ENCODE measurements at places on chromosomes 6 and 20.

DNA sequence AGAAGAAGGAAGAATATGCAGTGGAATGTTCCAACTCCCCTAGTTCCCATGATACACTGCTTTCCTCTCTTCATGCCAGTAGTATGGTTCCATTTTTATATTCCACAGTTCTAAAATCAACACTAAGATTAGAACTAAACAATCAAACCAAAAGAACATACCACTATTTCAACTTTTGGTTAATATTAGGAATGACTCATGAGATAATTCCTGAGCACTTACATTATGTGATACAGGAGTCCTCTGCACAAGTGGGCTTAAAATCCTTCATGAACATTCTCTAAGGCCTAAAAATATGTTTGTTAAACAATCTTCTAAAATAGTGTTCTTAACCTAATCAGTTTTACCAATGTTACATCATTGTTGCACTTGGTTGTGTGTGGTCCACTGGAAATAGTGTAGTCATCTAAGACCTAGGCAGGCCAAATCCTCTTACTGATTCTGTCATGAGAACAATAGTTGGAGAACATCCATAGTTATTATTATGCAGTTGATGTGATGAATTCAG lies 30.3 kb upstream of the RCAN2 start:
- no peak for DNase-seq

DNA sequence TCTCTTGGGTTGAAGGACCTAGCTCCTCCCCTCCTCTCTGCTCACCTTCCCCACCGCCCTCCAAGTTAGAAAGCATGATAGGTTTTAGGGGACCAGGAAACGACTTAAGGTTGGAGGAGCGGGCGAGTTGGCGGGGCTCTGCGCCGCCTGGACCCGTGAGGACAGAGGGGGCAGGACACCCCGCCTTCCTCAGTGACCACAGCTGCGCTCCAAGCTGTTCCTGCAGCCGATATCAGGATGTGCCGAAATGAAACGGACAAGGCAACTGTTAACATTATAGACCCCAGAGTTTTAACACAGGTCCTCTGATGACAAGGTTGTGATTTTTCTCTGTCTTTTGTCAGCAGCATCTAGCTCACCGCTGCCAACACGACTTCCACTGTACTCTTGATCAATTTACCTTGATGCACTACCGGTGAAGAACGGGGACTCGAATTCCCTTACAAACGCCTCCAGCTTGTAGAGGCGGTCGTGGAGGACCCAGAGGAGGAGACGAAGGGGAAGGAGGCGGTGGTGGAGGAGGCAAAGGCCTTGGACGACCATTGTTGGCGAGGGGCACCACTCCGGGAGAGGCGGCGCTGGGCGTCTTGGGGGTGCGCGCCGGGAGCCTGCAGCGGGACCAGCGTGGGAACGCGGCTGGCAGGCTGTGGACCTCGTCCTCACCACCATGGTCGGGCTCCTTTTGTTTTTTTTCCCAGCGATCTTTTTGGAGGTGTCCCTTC lies at the start of gene GRM1:
Gene GRM1 (plus strand): TSS at position 212 of the 722 bp plus-strand sequence. CDS start 456 bp downstream, at position 668.
- DNase-seq, result no peak

DNA sequence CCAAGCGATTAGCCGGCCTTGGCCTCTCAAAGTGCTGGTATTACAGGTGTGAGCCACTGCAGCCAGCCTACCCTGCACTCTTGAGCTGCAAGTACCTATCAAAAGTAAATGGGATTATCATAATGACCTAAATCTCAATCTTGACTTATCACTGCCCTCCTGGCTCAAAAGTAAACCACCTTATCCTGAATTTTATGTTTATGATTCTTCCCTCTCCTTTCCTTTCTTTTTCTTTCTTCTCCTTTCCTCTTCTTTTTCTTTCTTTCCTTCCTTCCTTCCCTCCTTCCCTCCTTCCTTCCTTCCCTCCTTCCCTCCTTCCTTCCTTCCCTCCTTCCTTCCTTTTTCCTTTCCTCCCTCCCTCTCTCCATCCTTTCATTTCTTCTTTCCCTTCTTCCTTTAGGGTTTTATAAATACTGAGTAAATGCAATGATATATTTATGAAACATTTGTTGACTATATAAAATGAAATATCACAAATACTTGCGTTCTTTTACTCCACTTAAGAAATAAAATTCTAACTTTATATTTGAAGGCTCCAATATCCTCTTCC lies 21.0 kb downstream of the SPATS1 start:
- no peak for DNase-seq

DNA sequence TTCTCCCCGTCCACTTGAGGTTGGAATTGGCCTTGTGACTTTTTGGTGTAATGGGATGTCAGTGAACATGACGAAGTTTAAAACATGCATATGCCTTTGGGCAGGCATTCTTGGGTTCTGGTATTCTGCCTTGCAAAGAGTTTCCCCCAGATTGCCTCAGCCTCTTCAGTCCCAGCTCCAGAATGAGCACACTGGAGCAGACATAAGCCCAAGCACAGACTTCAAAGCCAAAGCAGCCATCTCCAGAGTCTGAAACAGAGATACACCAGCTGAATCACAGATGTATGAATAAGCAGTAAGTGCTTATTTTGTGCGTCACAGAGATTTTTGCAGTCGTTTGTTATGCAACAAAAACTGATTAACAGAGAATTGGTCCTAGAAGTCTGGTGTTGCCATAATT lies 546.0 kb downstream of the FRK start:
- no peak for DNase-seq

DNA sequence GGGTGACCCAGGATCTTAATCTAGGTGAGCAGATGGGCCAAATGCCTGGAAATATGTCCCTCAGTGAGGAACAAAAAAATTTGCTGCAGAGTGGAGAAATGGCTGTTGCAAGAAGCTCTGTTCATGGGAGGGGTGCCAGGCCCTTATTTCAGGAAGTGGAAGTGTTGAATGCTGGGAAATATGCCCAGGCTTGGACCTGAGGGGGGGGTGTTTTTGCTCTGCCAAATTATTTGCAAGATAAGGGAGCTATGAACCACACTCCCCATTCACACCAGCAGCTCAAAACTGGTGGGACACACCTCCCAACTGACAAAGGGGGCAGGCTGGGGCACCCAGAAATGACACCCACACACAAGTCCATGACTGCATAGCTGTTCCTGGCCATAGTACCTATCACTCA lies 8.7 kb downstream of the CST4 start:
- no peak for DNase-seq

- no peak for DNase-seq
These were observed 1.6 kb downstream of the SLC22A7 start for GRCh38 chr6:43299338-43300293.

DNA sequence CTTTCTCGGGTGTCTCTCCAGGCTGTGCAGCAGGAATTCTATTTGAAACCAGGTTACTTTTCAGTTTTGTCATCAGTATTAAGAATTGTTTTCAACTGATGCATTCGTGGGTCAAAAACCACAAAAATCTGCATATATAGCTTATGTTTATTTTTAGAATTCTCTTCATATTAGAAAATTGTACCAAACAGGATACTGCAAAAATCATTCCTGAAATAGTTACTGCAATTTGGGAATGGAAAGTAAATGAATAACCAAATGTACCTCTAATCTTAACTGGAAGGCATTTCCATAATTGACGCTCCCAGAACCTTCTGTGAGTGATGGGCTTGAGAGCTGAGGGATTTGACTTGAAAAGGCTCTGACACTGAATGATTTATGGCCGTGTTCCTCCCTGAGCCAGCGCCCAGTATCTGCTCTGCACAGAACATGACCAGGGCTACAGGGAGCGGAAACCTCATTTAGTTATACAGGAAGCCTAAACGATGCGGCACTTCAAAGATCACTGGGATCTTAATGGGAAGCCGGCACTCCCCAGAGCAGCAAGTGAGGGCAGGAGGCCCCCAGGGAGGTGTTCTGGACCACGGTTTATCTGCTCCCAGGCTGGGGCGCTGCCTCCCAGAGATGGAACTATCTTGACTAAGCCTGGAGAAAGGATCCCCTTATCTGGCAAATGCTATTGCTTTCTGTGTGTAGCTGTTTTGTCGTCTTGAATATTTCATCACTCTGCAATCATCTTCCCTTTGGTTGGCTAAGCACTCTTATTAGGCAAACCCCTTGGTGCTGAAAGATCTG lies 446.0 kb downstream of the QKI start:
- DNase-seq, result no peak

GRCh38 chr6:16592223-16592911 lies 168.9 kb downstream of the ATXN1 start:
- DNase-seq, result no peak

DNA sequence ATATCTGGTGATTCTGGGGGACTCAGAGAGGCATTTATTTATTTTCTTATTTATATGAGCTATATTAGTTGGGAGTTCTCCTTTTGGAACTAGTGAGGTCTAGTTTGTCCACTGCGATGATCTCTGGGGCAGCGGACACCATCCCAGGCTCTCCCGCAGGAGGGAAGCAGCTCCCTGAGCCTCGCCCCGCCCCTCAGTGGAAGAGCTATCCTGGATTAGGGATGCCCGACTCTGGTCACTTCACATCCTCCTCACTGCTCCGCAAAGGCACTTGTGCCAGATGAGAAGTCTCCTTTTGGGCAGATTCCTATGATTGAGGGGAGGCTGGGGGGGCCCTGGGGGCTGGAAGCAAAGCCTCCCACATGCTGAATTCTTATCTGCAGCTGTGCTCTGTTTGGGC lies 3.6 kb upstream of the MAS1 start:
- no peak for DNase-seq

DNA sequence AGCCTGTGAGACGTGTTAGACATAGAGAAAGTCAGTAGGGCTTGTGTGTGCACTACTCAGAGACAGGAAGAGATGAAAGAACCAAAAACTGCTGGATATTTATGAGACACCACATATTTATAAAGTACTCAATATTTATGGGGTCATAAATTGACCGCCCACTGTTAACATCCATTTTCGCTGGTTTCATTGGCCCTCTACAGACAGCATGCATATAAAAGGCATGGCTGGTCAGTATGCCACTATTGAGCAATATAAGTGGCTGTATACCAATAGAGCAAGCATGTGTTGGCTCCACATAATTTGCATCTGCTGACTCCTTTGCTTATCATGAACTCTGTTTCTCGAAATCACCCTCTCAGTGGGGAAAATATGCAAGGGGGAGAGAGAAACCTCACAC lies 110.3 kb upstream of the BTN3A2 start:
- DNase-seq, result no peak

DNA sequence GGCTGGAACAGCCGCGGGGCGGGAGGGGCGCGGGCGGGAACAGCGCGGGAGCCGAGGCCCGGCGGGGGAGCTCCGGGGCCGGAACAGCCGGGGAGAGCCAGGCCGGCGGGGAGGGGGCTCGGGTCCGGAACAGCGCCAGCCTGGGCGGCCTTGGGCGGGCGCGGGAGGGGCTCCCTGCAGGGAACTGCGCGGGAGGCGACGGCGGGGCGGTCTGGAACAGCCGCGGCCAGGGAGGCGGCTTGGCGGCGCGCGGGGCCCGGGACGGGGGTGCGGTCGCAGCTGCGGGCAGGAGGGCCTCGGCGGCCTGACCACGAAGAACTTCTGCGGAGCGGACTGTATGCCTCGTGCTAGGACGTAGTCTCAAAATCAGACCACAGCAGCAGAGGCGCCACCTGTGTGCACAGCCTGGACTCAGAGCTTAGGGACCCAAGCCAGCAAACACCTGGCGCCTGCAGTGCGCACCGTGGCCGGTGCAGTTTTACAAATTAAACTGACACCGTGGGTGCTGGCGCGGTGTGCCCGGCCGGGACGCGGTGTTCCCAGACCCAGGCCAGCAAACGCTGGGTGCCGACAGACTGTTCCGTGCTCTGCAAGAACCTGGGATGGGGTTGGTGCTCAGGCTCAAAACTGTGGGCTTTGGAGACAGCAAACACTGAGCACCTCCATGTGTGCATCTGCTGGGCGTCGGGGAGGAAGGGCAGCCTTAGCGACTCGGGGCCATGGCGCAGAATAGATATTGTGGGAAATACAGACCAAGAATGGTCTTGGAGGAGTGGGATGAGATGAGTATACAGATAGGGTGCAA lies 572 bp downstream of the ZNF341 start:
- DNase-seq, result peak; percentile 93

- no peak for DNase-seq
These were observed 59.5 kb downstream of the PDE7B start for GRCh38 chr6:135910790-135911618.

DNA sequence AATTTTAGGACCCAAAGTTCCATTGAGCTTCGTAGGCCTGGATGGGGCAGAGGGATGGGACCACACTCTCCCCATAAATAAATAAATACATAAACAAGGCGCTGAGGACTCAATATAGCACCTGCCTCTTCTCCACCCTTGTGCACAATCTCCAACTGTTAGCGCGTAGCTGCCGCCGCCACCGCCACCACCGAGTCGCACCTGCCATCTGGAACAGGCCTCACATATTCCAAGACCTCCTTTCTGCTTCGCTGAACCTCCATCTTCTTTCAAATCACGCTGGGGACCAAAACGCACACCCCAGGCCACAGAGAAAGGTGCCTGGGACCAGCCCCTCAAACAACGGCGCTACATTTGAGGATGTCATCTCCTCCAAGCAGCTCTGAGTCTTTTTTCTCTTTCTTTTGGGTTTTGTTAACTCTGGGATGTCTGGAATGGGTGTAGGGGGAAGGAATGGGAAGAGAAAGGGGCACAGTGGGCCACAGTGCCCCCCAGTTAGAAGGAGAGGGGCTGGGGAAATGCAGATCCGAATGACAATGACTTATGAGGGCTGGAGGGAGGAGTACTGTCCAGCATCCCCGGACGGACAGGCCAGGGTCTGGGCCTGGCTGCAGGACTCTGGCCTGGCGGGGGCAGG lies 49.7 kb downstream of the NOL4L start:
- DNase-seq, result peak; percentile 89

DNA sequence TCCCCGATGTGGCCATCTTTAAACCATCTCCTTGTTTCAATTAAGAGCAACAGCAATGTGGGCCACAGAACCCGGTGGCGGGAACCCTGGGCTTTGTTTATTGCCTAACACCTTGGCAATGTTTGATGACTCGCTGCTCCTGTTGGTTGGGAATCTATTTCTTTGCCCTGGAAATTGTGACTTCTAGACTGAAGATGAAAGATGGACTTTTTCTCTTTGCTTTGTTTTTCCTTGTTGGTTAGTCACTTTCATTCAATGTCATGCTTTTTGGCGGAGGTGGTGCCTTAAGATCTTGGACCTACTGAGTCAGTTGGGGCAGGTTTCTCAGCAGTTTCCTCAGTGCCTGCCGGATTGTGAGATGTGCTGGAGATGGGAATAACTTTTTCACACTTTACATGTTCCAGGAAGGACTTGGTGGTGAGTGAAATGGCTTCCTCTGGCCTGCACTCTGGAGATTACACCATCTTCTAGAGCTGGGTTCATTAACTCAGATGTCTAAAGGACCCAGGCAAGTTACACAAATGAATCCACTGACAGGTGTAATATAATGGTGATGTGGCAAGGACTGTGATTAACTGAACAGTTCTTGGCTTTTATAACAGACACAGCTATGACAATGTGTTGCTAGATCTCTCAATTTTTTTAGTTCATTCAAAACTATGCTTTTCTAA lies 56.3 kb downstream of the TSHZ2 start:
- DNase-seq, result no peak

GRCh38 chr6:20109526-20109925 lies 102.7 kb downstream of the MBOAT1 start:
- DNase-seq, result no peak

- DNase-seq, result no peak
These were observed 133.2 kb downstream of the TBC1D32 start for GRCh38 chr6:121201105-121201504.

- DNase-seq, result no peak
These were observed 29.9 kb upstream of the TRIM27 start for GRCh38 chr6:28953585-28954258.
